Upper lobe of right lung (tissue), 1 donor: ENCODE measurements at places on chromosomes 3 and 15. TPM values are rescaled to one million over a fixed set of nuclear protein-coding genes. Genes with fewer than 3 reads are reported as not detected.

- no peaks in the 10 kb centered on the region for H3K4me1 ChIP-seq
- H3K27ac ChIP-seq = no peak overlapping the region
- H3K27me3 ChIP-seq = no peaks in the 10 kb centered on the region
- no peak for DNase-seq
Observed at GRCh38 chr3:138448631-138449030, 14.2 kb downstream of the ESYT3 start.

GRCh38 chr3:86737517-86737916, 253.4 kb downstream of the VGLL3 start:
- H3K27ac ChIP-seq = no peak overlapping the region
- no peaks in the 10 kb centered on the region for H3K27me3 ChIP-seq
- no peak for DNase-seq
- H3K36me3 ChIP-seq = no peaks in the 10 kb centered on the region
- no peak overlapping the region for H3K4me3 ChIP-seq
- H3K4me1 ChIP-seq = no peaks in the 10 kb centered on the region

DNA sequence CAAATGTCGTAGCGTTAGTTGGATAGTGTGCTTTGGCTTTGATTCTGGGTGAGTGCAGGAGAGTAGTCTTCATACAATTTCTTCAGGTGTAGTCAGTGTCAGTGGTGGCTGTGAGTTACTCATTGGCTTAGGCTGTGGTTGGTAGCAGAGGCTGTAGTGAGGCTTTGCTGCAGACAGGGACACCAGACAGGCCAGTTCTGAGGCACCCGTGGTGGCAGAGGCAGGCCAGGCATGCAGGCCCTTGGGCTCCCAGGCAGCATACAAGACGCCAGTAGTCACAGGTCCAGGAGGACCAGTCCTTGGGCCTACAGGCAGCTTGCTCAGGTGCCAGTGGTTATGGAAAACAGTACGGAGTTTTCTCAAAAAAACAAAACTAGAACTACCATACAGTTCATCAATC, 61.3 kb downstream of the DMXL2 start:
- DNase-seq = no peak
- H3K27me3 ChIP-seq = no peaks in the 10 kb centered on the region
- H3K4me1 ChIP-seq = no peaks in the 10 kb centered on the region
- H3K36me3 ChIP-seq = no peaks in the 10 kb centered on the region

GRCh38 chr3:99867594-99868310, 50.1 kb downstream of the CMSS1 start:
- no peak overlapping the region for H3K4me3 ChIP-seq
- H3K36me3 ChIP-seq = peaks cover 10% of the 10 kb centered on the region
- peak overlapping the region; percentile 3 for H3K27ac ChIP-seq
- no peaks in the 10 kb centered on the region for H3K27me3 ChIP-seq
- peaks cover 33% of the 10 kb centered on the region for H3K4me1 ChIP-seq
- DNase-seq = no peak

DNA sequence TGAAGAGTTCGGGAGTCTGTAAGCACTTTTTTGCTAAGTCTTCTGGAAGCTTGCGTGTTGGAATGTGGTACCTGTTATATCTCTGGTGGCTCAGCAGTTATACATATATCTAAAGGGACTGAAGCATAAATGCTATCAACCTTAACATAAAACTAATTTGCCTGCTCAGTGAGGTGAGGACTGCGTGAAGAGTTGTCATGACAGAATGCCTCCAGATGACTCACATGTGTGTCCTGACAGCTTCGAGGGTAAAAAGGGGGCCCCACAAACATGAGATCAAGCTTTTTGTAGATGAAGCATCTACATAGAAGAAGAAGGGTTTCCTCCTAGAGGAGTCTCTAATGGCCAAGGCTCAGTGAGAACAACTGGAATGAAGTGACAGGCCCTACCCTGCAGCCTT, 88.8 kb upstream of the C3orf80 start:
- H3K4me3 ChIP-seq = no peak overlapping the region
- no peak for DNase-seq
- H3K4me1 ChIP-seq = peaks cover 4% of the 10 kb centered on the region
- H3K36me3 ChIP-seq = no peaks in the 10 kb centered on the region
- no peaks in the 10 kb centered on the region for H3K27me3 ChIP-seq

The GATM gene
- 7.2 TPM for total RNA-seq

The SNTN gene
- total RNA-seq = not detected
